Kidney (tissue), 22 donors: ENCODE measurements at places on chromosomes 7 and 10. TPM values are rescaled to one million over a fixed set of nuclear protein-coding genes. Genes with fewer than 3 reads are reported as not detected.

GRCh38 chr10:124217031-124217430 is 123.6 kb upstream of the CHST15 start:
- DNase-seq = no peak

- DNase-seq = no peak
Measured at GRCh38 chr10:70085975-70086613, 33.4 kb downstream of the MACROH2A2 start.

DNA sequence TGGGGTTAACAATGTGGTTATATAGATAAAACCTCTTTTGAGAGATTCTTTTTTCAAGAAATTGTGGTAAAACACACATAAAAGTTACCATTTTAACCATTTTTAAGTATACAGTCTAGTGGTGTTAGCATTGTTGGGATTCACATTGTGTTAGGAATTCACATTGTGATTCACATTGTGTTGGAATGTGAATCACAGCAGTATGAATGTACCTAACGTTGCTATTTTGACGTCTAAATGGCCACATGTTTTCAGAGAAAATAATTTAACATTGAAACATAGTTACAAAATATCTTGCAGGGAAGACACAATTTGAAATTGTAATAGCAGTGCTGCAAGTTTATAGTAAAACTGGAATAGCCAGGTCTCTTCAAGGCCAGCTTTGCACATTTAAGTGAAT is 129.0 kb downstream of the BICC1 start:
- no peak for DNase-seq

DNA sequence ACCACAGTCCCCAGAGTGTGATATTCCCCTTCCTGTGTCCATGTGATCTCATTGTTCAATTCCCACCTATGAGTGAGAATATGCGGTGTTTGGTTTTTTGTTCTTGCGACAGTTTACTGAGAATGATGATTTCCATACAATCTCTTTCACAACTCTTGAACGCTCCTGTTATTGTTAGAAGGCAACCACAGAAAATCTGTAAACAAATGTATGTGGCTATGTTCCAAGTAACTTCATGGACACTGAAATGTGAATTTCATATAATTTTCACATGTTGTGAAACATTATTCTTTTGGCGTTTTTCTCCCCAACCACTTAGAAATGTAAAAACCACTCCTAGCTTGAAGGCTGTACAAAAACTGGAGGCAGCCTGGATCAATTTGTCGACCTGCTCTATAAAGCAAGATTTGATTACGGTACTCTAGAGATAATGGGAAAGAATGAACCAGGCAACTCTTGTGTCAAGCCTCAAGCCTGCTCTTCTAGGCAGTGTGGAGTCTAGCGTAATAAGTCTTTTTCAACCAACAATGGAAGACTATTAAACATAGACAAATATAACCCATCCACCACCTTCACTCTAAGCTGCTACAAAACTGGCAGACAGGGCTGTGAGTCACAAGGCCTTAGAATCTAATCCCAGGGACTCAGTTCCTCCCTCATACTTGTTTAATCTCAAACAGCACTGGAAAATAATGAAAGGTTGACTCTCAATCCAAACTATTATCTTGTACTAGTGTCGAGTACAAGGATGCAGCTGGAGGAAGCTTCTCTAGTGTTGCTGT is 22.7 kb downstream of the ARL3 start:
- no peak for DNase-seq

GRCh38 chr10:23432166-23432565 is 6.7 kb upstream of the OTUD1 start:
- no peak for DNase-seq

DNA sequence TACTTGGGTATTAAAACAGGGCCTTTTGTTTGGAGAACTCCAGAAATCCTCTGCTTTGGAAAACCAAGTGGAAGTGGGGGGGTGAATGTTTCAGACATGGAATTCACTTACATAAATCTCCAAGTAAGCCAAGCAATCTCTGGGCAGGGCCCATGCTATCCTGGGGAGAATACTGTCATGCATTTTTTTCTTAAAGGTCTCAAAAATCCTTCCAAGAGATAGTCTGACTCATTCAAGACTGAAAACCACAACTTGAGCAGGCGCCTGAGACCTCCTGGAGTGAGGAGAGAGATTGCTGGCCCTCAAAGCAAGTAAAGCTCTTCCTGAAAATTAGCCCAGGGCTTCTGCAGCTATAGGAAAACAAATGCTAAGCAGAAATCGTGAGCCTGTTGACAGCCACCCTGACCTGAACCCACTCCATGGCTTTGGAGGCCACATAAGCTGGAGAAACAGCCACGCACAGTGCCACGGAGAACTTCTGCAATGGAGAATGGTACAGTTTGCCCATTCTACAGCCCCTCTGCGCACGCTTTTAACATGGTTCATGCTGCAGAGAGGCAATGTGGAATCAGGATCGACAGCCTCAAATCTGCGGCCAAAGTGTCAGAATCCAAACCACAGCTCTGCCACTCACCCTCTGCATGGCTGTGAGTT is 203.1 kb upstream of the AUTS2 start:
- no peak for DNase-seq

DNA sequence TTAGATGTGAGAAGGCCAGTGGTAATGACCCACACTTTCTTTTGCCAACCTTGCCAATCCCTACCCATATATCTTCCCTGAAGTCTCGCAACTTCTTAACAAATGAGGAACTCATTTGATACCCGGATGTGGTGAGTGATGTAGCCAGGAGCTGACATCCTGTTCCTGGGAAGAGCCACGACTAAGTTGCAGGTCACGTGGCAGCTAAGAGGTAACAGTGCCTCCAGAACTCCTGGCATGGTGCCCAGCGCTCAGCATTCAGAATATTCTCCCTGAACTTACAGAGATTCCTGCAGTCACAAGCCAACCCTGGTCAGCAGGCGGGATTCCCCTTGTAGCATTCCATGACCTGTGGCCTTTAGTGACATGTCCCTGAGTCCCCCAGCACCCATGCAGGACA is 282.5 kb downstream of the GALNT17 start:
- no peak for DNase-seq

- no peak for DNase-seq
Measured at GRCh38 chr10:56298941-56299340, 62.1 kb downstream of the ZWINT start.

DNA sequence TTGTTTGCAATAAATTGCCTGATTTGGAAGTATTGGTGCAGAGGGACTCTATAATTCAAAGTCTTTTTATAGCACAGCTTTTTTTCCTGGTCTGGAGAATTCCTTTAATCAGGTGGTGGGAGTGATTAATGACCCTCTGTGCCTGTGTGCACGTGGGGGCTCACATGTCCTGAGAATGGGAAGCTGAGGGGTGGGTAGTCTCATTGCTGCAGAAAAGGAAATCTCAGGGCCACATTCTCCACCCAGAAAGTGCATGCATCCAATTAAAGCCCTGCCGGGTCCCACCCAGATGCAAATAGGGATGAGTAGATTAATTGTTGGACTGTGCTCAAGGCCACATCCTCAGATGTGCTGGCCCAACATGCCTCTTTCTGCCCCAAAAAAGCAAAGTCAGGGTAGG is 324.7 kb downstream of the CXCL12 start:
- peak; percentile 86 for DNase-seq

DNA sequence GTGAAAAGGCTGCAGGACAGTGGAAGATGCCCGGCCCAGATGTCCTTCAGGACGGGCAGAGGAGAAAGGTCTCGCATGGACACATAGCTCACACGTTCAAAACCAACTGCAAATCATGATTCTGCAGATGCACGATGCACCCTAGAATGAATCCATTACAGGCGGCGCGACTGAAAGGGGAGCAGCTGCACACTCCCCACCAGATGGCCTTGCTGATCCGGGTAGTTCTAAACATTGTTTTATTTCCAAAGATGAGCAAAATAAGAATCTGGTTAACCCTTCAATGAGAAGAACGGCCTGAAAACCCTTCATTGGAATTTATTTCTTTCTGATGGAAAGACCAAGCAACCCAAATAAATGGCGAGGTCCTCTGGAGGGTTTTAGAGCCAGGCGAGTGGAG is 33.8 kb downstream of the CHST15 start:
- DNase-seq = no peak

GRCh38 chr7:37571806-37572205 is 111.8 kb upstream of the GPR141 start:
- DNase-seq = no peak

The NUDT13 gene
- 3.7 TPM for polyA plus RNA-seq

The TDRD1 gene
- polyA plus RNA-seq = not detected

The KCNMA1 gene
- polyA plus RNA-seq = 4.2 TPM
